ENCODE measurements at places on chromosomes 5 and 9.

- no peak for DNase-seq
Observed at GRCh38 chr5:32949286-32949970, 238.3 kb downstream of the NPR3 start.

- DNase-seq = no peak
Observed at GRCh38 chr9:127873886-127874285, 3.6 kb downstream of the AK1 start.

DNA sequence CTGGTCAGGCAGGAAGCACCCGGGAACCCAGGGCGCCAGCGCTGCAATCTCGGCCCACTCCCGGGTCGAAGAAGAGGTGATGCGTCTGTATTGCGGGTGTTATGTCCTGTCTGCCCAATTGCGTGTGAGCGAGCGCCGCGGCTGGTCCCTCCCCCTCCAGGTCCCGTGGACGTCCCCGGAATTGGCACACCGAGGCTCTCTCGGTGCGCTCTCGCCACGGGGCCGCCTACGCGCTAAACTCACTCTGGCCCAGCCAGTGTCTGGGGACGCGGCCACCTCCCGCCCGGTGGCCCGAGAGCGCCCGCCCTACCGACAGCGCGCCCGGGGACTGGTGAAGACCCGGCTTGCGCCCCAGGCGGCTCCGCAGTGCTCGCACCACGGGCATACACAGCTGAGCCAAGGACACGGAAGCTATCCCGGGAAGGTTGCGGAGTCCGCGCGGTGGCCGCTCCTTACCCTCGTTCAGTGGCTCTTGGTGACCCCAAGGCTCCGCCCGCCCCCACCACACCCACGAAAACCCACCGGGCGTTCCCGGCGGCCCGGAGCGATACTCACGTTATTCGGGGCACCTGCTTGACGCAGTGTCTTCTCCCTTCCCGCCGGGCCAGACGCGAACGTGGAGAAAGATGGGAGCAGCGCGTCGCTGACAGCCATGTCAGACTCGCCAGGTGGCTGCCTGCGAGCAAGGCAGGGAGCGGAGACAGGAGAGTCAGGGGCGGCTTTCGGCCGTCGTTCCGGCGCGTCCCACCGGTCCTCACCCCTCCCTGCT lies 1.0 kb downstream of the KLF4 start:
- DNase-seq = peak; percentile 93

DNA sequence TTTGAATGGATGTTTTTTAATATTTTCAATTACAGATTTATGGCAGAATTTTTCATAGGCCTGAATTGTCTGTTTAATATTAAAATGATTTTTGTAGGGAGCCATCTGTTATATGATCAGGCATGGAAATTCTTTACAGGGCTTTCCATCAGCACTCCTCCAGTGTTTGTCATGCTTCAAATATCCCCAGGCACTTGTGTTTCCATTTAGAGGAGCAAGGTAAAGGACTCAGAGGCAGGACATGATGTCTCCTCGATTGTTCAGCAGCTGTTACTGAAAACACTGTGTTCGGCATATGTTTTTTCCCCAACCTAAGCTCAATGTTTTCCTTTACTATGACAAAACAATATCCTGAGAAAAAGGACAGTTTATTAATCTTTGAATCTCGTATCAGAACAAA lies 172.3 kb upstream of the RFX3 start:
- DNase-seq = no peak

- DNase-seq = no peak
Observed at GRCh38 chr9:95333426-95333825, 15.9 kb upstream of the FANCC start.

DNA sequence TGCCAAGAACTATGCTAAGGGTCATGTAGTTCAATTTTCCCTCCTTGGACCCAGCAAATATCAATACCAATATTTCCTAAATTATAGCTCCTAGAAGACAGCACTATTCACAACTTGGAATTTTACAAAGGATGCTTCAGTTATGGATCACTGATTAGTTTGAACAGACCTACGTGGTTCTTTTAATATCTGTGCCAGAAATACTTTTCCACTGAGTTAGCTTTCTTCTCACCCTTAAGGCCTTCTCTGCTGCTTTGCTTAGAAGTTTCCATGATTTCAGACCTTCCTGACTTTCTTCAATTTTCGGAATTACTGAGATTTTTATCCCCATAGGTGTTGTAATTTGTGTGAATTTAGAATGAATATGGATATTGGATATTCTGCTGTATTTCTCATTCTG lies 380.4 kb downstream of the PSAT1 start:
- DNase-seq = no peak

- DNase-seq = no peak
Observed at GRCh38 chr5:98604721-98605425, 168.6 kb upstream of the RGMB start.

DNA sequence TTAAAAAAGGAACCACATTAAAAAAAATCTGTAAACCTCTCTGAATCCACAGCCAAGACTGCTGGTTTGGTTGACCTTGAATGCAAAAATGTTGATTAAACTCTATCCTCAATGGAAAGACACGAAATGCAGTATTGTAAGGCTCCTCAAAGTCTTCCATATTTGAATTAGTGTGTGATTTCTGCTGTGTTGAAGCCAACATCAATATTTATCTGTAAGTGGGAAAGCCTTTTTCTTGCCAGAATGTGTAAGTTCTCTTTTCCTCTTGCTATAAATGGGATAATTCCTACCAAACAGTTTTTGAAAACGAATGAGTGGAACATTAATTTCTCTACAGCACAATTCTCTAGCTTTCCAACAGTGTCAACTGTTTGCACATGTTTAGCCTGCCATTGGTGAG lies 422.1 kb upstream of the TNC start:
- DNase-seq = no peak

DNA sequence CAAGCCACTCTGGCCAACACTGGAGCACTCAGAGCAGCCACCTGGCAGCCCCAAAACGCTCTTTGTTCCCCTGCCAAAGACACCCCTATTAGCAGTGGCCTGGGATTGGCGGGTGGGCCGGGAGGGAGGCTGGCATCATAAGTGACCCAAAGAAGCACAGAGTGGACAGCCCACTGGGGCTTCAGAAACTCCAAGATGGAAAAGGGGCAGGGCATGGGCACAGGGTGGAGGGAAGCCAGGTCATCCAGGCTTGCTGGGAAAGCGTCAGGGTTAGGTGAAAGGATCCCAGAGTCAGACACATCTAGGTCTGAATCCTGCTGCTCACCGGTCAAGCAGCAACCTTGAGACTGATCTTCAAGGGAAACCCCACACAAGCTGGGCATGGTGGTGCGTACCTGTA lies 14.8 kb downstream of the EEIG1 start:
- DNase-seq = no peak

DNA sequence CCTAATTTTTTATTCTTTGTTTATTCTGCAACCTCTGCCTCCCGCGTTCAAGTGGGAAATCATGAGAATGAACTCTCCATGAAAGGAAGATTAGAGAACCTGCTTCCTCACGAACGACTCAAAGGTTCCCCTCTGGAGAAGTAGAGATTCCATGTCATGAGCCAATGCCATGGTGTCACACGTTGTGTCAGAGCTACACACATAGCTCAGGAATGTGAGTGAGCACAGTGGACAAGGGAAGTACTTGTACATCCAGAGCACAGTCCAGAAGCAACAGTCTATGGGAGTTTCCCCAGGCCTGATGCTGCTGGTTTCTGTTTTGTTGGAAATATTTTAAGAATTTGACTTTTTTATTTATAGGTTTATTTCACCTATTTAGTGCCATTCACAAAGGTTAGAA lies 26.8 kb upstream of the PPP2CA start:
- DNase-seq = no peak

- DNase-seq = no peak
Observed at GRCh38 chr9:84592918-84593317, 76.6 kb upstream of the NTRK2 start.

DNA sequence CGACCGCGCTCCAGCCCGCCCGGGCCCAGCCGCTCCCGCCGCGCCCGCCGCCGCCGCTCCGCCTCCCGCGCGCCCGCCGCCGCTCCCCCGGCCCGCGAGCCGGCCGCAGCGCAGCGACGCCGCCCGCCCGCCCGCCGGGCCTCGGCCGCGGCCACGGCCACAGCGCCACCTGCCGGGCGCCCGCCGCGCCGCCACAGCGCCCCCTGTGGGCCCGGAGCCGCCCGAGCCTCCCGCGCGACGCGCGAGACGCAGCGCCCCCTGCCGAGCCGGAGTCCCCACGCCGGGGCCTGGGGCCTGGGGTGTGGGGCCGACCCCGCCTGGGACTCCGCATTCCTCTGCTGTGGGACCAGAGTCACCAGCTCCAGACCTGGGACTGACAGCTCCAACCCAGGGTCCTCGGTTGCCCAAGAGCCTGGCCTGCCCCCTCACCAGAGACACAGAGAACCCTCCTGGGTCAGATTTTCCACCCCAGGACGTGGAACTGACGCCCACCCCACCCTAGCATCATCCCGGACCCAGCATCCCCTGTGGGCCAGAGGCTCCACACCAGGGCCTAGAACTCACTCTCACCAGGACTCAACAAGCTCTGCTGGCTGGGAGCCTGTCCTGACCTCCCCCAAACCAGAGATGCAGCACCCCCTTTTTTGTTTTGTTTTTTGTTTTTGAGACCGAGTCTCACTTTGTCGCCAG lies at the start of gene RAPGEF1:
Gene RAPGEF1, minus strand, starts transcription at position 118 of the 690 bp plus-strand sequence. CDS start 246 bp downstream, outside the sequence.
- no peak for DNase-seq

- DNase-seq = no peak
Observed at GRCh38 chr9:81183761-81184160, 505.6 kb downstream of the TLE1 start.

DNA sequence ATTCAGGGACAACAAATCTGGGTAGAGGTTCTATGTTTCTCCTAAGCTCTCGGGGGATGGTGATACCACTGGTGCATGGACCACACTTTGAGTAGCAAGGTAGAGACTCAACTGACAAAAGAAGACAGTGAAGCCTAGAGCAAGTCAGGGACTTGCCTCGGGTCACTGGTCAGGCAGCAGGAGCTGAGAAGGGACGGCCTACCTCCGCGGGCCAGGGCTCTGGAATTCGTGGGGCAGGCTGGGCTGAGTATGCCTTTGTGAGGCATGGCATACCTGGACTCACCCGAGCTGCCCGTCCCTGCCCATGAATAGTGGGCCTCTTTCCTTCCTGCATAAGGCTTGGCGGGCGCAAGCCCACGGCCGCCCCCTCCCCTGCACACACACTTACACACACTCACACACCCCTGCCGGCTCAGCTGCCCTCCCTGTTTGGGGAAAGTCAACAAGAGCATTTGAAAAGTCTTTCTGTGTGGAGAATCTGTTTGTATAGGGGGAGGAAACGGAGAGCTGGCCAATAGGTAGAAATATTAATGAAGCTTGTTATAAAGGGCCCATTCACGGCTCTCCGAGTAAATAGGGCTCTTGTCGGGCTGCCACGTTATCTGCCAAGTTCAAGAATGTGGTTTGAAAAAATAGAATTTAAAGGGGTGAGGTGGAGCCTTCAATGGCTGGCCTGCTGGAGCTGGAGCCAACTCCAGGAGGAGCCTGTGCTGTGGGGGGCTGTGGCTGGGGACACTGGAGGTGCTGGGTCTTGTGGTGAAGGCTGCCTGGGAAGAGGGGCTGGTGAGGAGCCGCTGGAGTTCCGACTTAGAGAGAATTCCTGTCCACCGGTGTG lies 19.1 kb upstream of the KIF12 start:
- peak; percentile 2 for DNase-seq

GRCh38 chr9:98455256-98456155 lies 200.1 kb upstream of the TBC1D2 start:
- DNase-seq = no peak
